ENCODE measurements at places on chromosomes 1 and 21.

GRCh38 chr1:96983866-96984265 is 262.3 kb downstream of the PTBP2 start:
- no peak for DNase-seq
- no peaks in the 10 kb centered on the region for H3K4me1 ChIP-seq
- peaks cover 4% of the 10 kb centered on the region for H3K27me3 ChIP-seq
- H3K36me3 ChIP-seq: no peaks in the 10 kb centered on the region
- no peak overlapping the region for H3K4me3 ChIP-seq
- H3K27ac ChIP-seq: no peak overlapping the region

DNA sequence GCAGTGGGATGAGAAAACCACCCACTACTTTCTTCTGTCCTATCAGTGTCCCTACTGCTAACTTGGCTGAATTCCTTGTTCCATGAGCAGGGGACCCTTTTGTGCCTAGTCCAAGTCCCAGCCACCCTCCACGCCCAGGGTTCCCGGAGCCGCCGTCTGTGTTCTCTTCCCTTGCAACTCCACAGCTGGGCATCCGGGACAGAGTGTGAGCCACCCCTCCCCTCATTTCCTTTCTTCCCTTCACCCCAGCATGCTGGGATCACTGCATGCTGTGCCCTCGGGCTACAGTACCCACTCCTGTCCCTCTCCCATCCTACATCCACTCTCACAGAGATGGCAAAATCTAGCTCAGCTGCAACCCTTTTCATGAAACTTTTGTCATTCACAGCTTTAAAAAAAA is 44.5 kb downstream of the PGBD5 start:
- peaks cover 5% of the 10 kb centered on the region for H3K36me3 ChIP-seq
- no peak overlapping the region for H3K4me3 ChIP-seq
- no peak for DNase-seq
- H3K4me1 ChIP-seq: no peaks in the 10 kb centered on the region
- H3K27ac ChIP-seq: no peak overlapping the region

GRCh38 chr1:207565546-207566468 is 69.8 kb downstream of the CR1 start:
- H3K27me3 ChIP-seq: no peaks in the 10 kb centered on the region
- H3K36me3 ChIP-seq: no peaks in the 10 kb centered on the region
- no peak overlapping the region for H3K27ac ChIP-seq

DNA sequence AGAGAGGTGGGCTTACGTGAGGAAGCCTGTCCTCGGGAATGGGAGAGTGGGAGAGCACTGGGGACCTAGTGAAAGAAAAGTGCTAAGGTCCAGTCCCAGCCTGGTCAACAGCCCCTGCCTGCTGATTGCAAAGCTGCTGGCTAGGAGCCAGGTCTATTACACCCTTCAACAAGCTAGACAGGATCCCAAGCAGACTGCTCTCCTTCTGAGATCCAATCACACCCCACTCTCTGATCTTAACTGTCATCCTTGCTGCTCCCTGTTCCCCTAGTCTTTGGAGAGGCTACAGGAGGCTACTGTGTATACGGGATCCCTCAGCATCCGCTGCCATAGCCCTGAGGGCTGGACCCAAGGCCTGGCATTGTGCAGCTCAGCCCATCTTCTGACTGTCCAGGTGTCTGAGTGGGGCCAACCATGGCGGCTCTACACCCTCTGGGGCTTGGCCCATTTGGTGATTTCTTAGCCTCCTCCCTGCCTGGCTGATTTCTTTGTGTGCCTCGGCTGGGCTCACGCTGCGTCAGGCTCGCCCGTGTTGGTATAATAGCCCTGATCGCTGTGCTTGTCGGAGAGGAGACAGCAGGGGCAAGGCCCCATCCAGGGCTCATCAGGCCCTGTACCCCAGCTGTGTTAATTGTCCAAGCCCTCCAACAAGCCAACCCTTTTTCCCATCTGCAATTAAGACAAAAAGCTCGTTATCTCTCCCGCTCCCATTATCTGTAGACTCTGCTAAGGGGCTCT is 43.9 kb downstream of the NAV1 start:
- peaks cover 12% of the 10 kb centered on the region for H3K27me3 ChIP-seq
- DNase-seq: no peak
- peaks cover under 1% of the 10 kb centered on the region for H3K4me1 ChIP-seq
- H3K36me3 ChIP-seq: no peaks in the 10 kb centered on the region
- H3K27ac ChIP-seq: no peak overlapping the region
- no peak overlapping the region for H3K4me3 ChIP-seq

DNA sequence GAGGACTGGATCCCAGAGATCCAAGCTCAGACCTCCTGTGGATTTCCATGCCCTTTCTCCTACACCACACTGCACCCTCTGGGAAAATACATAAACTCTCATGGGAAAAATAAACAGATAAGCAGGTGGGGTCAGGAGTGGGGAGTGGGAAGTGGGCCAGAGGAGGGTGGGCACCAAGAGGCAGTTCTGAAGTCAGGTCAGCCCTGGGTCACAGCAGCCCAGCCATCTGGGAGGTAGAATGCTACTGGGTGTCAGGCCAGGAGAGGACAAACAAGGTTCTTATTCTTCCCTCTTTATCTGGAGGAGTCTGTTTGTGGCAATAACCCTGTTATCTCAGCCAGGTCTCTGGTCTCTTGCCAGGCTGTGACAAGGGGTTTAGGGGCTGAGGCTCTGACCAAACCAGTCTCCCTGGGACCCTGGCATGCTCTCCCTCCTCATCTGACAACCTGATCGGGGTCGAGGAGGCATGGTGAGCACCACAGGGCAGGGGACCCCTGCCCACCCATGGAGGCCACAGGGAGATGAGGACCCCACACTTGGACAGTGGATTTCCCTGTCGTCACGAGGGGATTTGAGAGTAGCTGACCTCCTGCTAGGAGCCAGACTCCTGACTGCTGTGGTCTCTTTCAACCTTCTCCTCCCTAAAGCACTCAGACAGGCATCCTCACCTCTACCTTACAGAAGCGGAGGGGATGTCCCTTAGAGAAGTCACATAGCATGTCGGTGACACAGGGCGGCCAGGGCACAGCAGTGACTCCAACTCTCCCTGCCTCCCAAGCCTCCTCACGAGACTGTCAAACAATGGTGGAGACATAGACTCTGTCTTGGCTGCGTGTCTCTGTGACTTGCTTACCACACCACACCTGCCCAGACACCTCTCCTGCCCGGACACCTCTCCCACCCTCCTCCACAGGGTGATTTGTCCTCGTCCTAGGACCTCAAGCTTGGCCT is 51.3 kb upstream of the IFFO2 start:
- H3K27ac ChIP-seq: no peak overlapping the region
- no peak for DNase-seq
- H3K4me3 ChIP-seq: no peak overlapping the region
- no peaks in the 10 kb centered on the region for H3K36me3 ChIP-seq
- H3K27me3 ChIP-seq: peaks cover 4% of the 10 kb centered on the region
- peaks cover 32% of the 10 kb centered on the region for H3K4me1 ChIP-seq

DNA sequence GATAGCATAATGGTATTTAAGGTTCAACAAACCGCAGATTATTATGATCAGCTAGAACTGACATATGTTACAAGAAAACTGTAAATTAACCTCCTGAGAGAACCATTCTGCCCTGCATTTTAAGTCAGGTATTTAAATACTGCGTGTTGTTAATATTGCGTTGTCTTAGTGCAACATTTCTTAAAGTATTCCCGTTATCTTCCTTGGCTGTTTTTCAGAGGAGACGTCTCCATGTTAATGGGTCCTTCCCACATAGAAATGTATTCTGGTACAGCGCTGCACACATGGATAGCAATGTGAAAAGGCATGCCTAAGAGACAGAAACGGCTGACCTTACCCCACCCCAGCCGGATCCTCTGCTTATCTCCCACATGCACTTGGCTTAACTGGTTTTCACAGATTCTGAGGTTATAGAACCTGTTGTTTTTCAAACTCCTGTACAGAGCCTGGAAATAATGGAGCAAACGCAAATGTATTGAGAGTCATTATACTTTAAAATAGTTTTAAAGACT is 22.8 kb upstream of the DEGS1 start:
- H3K27me3 ChIP-seq: no peaks in the 10 kb centered on the region
- no peak overlapping the region for H3K4me3 ChIP-seq
- peaks cover 32% of the 10 kb centered on the region for H3K36me3 ChIP-seq
- no peaks in the 10 kb centered on the region for H3K4me1 ChIP-seq

- no peaks in the 10 kb centered on the region for H3K27me3 ChIP-seq
- no peak for DNase-seq
- peaks cover 67% of the 10 kb centered on the region for H3K36me3 ChIP-seq
- H3K27ac ChIP-seq: peak overlapping the region; percentile 16
- H3K4me3 ChIP-seq: no peak overlapping the region
Measured at GRCh38 chr1:156811168-156811567, 5.5 kb downstream of the SH2D2A start.

DNA sequence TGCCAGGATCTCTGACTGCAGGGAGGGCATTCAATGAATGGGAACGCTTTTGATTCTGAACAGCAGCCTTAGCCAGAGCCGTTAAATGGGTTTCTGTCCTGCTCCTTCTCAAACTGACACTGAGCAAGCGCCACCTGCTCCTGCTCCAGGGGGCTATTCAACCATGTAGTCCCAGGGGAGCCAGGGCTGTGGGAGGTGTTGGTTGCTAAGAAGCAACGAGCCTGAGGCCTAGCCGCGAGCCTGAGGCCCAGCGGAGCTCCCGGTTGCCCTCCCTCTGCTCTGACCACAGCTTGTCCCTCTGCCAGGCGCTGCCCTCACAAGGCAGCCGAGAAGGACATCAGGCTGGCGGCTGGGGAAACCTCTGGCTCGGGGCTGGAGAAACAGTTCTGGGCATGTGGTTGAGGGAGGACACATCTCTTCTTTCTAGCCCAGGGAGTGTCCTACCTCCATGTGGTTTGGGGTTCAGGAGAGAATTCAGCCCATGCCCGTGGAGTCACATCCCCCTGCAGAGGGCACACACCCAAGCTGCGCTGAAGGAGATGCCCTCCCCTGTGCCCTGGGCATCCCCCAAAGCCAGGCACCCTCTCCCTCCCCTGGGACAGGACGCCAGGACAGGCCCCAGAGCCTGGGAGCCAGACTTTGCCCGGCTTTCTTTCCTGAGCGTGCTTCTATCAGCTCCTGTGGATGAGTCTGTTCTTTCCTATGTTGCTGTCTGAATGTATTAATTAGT is 18.0 kb downstream of the PCP4 start:
- no peak overlapping the region for H3K27ac ChIP-seq
- H3K4me1 ChIP-seq: no peaks in the 10 kb centered on the region
- no peaks in the 10 kb centered on the region for H3K27me3 ChIP-seq
- H3K4me3 ChIP-seq: no peak overlapping the region

- no peak for DNase-seq
- no peak overlapping the region for H3K4me3 ChIP-seq
Measured at GRCh38 chr1:31400393-31400792, 12.6 kb upstream of the SERINC2 start.

- no peaks in the 10 kb centered on the region for H3K36me3 ChIP-seq
- peaks cover 52% of the 10 kb centered on the region for H3K27me3 ChIP-seq
- H3K27ac ChIP-seq: no peak within 1 kb of the TSS
- peak within 1 kb of the TSS; percentile 11 for H3K4me3 ChIP-seq
- no peak for DNase-seq
Measured at GRCh38 chr1:53061859-53062707, at the start of gene PODN. Gene PODN (plus strand): TSS chr1:53062213. CDS start chr1:53069856, 7,643 bp downstream.

All from activated CD4-positive, alpha-beta T cell treated with anti-CD3 and anti-CD28 coated beads, Interleukin-2, amount 10 ng/mL, durations not matched to agents 7 days and 5 days (primary cell).